Cardiac ventricle fibroblast (primary cell): ENCODE measurements at places on chromosomes 7 and 10. TPM values are rescaled to one million over a fixed set of nuclear protein-coding genes. Genes with fewer than 3 reads are reported as not detected.

Gene FAM24B
- total RNA-seq = 0.24 and 5.3 TPM in 2 replicates

Gene SPRN
- 0.20 and 0.75 TPM in 2 replicates for total RNA-seq

Gene C10orf143
- 1.1 and 3.2 TPM in 2 replicates for total RNA-seq

Gene DNA2
- 2.3 and 2.4 TPM in 2 replicates for total RNA-seq

Gene SAP25
- total RNA-seq = not detected in 2 replicates

Gene GPRIN2
- total RNA-seq = not detected in 2 replicates

Gene HYAL4
- not detected in 2 replicates for total RNA-seq

Gene SH2D4B
- total RNA-seq = not detected in 2 replicates

Gene OR2A5
- total RNA-seq = not detected in 2 replicates

Gene CDCA7L
- 8.4 and 13.2 TPM in 2 replicates for total RNA-seq
